ENCODE measurements at places on chromosomes 11 and 22.

- DNase-seq = no peak
- no peak overlapping the region for H3K4me3 ChIP-seq
- peaks cover 97% of the 10 kb centered on the region for H3K4me1 ChIP-seq
- H3K27me3 ChIP-seq = no peaks in the 10 kb centered on the region
- peaks cover 10% of the 10 kb centered on the region for H3K36me3 ChIP-seq
- H3K27ac ChIP-seq = peak overlapping the region; percentile 88
Measured at GRCh38 chr11:12196308-12196707, 85.9 kb downstream of the MICAL2 start.

GRCh38 chr11:62627713-62628112 lies 5.9 kb upstream of the B3GAT3 start:
- H3K4me3 ChIP-seq = no peak overlapping the region
- no peak for DNase-seq
- no peak overlapping the region for H3K27ac ChIP-seq
- H3K27me3 ChIP-seq = no peaks in the 10 kb centered on the region

- peak within 1 kb of the TSS; percentile 89 for H3K27ac ChIP-seq
- peaks cover 22% of the 10 kb centered on the region for H3K36me3 ChIP-seq
- peak within 1 kb of the TSS; percentile 100 for H3K4me3 ChIP-seq
- no peaks in the 10 kb centered on the region for H3K27me3 ChIP-seq
Measured at GRCh38 chr22:50507421-50507990, at the start of gene LMF2. Gene LMF2 (minus strand): TSS chr22:50507702. CDS start chr22:50507675, 27 bp downstream.

- H3K4me1 ChIP-seq = no peaks in the 10 kb centered on the region
- no peak overlapping the region for H3K27ac ChIP-seq
- H3K27me3 ChIP-seq = no peaks in the 10 kb centered on the region
- DNase-seq = no peak
Measured at GRCh38 chr11:1682225-1682905, 14.6 kb upstream of the KRTAP5-6 start.

DNA sequence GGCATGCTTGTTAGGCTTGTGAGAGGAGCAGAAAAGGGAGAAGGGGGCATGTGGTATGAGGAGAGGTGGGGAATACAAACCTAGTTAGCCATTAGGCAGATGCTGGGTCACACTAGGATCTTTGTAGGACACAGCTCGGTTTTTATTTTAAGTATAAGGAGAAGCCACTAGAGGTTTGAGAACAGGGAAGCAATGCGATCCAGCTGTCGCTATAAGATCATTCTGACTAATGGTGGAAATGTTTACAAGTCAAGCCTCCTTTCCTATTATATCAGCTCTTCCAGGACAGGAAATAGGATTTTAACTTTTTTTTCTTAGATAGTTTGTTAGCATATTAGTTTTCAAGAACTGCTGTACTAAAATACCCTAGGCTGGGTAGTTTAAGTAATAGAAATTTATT lies 609.9 kb downstream of the INSC start:
- no peak overlapping the region for H3K4me3 ChIP-seq
- DNase-seq = no peak
- no peaks in the 10 kb centered on the region for H3K36me3 ChIP-seq
- H3K27ac ChIP-seq = no peak overlapping the region
- H3K27me3 ChIP-seq = no peaks in the 10 kb centered on the region

GRCh38 chr11:123429336-123429735 lies 733 bp upstream of the GRAMD1B start:
- H3K27me3 ChIP-seq = no peaks in the 10 kb centered on the region
- no peak for DNase-seq
- no peaks in the 10 kb centered on the region for H3K36me3 ChIP-seq
- H3K4me3 ChIP-seq = no peak overlapping the region

GRCh38 chr22:42648368-42649245 lies 585 bp downstream of the CYB5R3 start:
- no peaks in the 10 kb centered on the region for H3K27me3 ChIP-seq
- no peaks in the 10 kb centered on the region for H3K36me3 ChIP-seq
- DNase-seq = no peak
- peak overlapping the region; percentile 100 for H3K4me3 ChIP-seq

DNA sequence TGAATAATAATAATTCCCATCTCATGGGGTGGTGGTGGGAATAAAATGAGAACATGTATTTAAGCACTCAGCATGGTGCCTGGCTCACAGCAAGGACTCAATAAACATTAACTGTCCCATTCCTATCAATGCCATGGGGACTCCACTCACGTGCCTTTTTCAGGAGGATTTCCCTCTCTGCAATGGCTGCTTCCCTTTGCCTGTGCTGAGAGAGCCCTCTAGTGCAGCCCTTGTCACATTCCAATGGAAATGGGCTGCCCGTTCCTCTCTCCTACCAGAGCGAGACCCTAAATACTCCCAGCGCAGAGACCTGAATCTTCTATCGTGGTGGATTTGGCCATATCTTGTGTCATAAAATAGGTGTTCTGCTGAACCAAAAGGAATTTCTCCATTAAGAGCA lies 621.5 kb upstream of the B3GAT1 start:
- H3K36me3 ChIP-seq = no peaks in the 10 kb centered on the region
- H3K27me3 ChIP-seq = no peaks in the 10 kb centered on the region
- no peak overlapping the region for H3K4me3 ChIP-seq

DNA sequence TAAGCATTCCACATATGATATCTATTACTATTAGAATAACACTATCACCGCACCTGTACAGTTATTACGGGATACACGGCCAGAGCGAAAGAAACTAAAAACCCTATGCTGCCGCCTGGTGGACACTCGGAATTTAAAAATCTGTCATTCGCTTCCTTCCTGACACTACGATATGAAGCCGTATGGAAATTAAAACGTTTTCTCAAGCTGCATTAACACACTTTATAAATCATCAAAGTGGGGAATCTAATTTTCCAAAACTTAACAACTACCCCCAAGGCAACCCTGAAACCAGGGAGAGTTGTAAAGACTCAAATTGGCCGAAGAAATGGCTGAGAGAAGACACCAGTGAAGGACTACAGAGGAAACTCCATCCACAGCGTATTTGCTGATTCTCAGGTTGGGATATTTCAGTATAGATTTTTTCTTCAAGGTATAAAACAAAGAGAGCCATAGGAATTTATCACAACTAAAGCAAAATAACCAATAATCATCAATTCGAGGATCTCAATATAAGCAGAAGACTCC lies 1.4 kb downstream of the CCDC73 start:
- no peak overlapping the region for H3K27ac ChIP-seq
- H3K4me1 ChIP-seq = no peaks in the 10 kb centered on the region
- no peaks in the 10 kb centered on the region for H3K27me3 ChIP-seq
- H3K36me3 ChIP-seq = no peaks in the 10 kb centered on the region
